Nasal cavity respiratory epithelium epithelial cell of viscerocranial mucosa (primary cell): ENCODE measurements at places on chromosomes 16 and 17. TPM values are rescaled to one million over a fixed set of nuclear protein-coding genes. Genes with fewer than 3 reads are reported as not detected.

The ERAL1 gene
- 22.9 and 35.0 TPM in 2 replicates for total RNA-seq

The DNAH2 gene
- under 0.01 and 0.21 TPM in 2 replicates for total RNA-seq

The PRAC2 gene
- total RNA-seq = not detected in 2 replicates

The PPY gene
- not detected in 2 replicates for total RNA-seq

The CIBAR2 gene
- total RNA-seq = not detected in 2 replicates

The CA5A gene
- not detected in 2 replicates for total RNA-seq

The C16orf92 gene
- total RNA-seq = not detected in 2 replicates

The TBC1D3K gene
- total RNA-seq = 0.21 TPM in 1 of 2 replicates, not detected in the other

The SLC16A13 gene
- total RNA-seq = 1.4 and 3.0 TPM in 2 replicates

The OR4D1 gene
- total RNA-seq = not detected in 2 replicates

The GFAP gene
- total RNA-seq = under 0.01 TPM in 1 of 2 replicates, not detected in the other

The TMC5 gene
- total RNA-seq = 0.34 and 2.3 TPM in 2 replicates

The GTF3C1 gene
- total RNA-seq = 73.1 and 79.3 TPM in 2 replicates

The CORO7 gene
- total RNA-seq = 6.8 and 12.8 TPM in 2 replicates

The C17orf113 gene
- 0.64 and 0.68 TPM in 2 replicates for total RNA-seq

The KRT33A gene
- total RNA-seq = 0.28 and 0.68 TPM in 2 replicates

The GRIN2C gene
- total RNA-seq = under 0.01 and 0.14 TPM in 2 replicates

The TMEM220 gene
- under 0.01 and 0.36 TPM in 2 replicates for total RNA-seq

The CACNG1 gene
- total RNA-seq = not detected in 2 replicates

The SPATA33 gene
- 1.4 and 3.2 TPM in 2 replicates for total RNA-seq

The FA2H gene
- 0.85 and 2.4 TPM in 2 replicates for total RNA-seq

The NME3 gene
- total RNA-seq = 29.6 and 59.5 TPM in 2 replicates

The OSGIN1 gene
- 3.1 and 5.1 TPM in 2 replicates for total RNA-seq

The KRTAP2-2 gene
- not detected in 2 replicates for total RNA-seq

The DNAI2 gene
- total RNA-seq = 0.07 TPM in 1 of 2 replicates, not detected in the other

The ACSM3 gene
- 1.4 and 1.7 TPM in 2 replicates for total RNA-seq

The KRT31 gene
- total RNA-seq = 0.14 and 0.34 TPM in 2 replicates

The UMOD gene
- total RNA-seq = not detected in 2 replicates

The ACSM5 gene
- not detected in 2 replicates for total RNA-seq

The SLC22A31 gene
- total RNA-seq = 0.14 and 0.34 TPM in 2 replicates

The CACNG3 gene
- not detected in 2 replicates for total RNA-seq

The KRT12 gene
- not detected in 2 replicates for total RNA-seq

The PPM1E gene
- total RNA-seq = 0.21 and 0.68 TPM in 2 replicates
